ENCODE measurements at places on chromosomes 5 and 9. TPM values are rescaled to one million over a fixed set of nuclear protein-coding genes. Genes with fewer than 3 reads are reported as not detected.
A peak's percentile ranks its signal among the peaks of the same experiment; 100 is the strongest.

- no peak for DNase-seq
These were observed 97.8 kb downstream of the C9orf152 start for GRCh38 chr9:110110154-110110553.

GRCh38 chr5:165495829-165496380, 1990.5 kb downstream of the MAT2B start:
- peak; percentile 1 for DNase-seq

GRCh38 chr5:94072116-94072515, 330.7 kb upstream of the POU5F2 start:
- DNase-seq, result peak; percentile 12

DNA sequence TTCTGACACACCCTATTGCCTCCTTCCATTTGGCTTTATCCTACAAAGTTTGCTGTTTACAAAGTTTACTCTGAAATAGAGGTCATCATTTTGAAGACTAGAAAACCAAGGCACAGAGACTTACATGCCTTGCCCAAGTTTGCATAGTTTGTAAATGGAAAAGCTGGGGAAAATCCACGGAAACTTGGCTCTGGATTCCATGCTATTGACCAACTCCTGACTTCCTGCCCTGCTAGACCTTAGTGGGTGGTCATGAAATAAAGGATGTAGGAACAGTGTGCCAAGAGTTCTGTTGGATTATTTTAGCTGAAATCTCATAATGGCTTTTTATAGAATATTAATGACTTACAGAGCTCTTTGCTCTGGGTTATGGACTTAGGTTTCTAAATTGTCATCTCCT, 69.5 kb downstream of the GRIA1 start:
- no peak for DNase-seq

DNA sequence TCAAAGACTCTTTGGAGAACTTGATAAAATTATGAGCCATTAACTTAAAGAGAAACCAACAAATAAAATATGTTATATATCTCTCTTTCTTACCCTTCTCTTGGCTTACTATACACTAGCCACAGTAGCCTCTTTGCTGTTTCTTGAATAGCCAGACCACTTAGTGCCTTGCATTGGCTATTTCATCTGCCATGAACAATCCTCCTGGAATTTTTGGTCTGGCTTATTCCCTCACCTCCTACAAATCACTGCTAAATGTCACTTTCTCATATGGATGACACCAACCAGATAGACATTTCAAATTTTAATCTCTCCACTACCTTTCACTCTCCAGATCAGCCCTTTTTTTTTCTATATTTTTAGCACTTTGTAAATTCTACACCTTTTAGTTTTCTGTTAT, 1581.7 kb downstream of the EFNA5 start:
- DNase-seq, result no peak

DNA sequence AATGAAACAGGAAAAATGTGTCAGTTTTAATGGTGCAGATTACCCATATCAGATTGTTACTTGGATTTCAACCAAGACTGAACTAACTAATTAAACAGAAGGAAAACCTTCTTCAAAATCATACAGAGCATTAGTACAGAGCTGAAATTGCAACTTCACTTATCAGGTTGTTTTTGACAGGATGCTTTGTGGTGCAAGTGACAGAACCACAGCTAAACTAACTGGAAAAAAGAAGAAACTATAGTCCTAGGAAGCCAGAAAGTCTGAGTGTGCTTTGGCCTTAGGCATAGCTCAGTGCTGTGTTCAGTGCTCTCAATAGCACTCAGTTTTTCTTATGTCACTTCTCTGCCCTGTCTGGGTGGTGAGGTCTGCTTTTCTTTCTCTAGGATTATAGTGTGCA, 267.4 kb downstream of the CHSY3 start:
- DNase-seq, result no peak

- DNase-seq, result no peak
These were observed 49.2 kb downstream of the FAM240B start for GRCh38 chr9:38670542-38671371.

GRCh38 chr5:148583421-148583965, 70.8 kb downstream of the HTR4 start:
- DNase-seq, result peak; percentile 4

- peak; percentile 38 for DNase-seq
These were observed 433.4 kb upstream of the BRINP1 start for GRCh38 chr9:119802621-119803020.

DNA sequence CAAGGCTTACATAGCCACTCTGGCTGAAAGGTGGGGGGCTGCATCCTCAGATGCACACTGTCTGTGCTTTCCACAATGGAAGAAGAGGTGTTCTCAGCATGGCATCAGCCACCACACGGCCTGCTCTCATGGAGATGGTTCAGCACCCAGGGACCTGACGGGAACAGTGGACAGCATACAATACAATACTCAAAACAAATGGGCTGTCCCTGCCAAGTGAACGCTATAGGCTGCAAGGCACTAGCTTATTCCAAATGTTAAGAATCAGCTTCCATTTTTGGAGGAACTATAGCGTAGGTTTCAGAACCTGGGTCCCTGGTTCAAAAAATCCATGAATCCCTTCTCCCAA, 77.2 kb downstream of the ZNF608 start:
- DNase-seq, result no peak

- DNase-seq, result no peak
These were observed 175.7 kb downstream of the ARHGAP26 start for GRCh38 chr5:142945845-142946244.

GRCh38 chr5:43216941-43217340, 24.9 kb downstream of the NIM1K start:
- DNase-seq, result no peak

- no peak for DNase-seq
These were observed 122.5 kb upstream of the RASGRF2 start for GRCh38 chr5:80837679-80838078.

DNA sequence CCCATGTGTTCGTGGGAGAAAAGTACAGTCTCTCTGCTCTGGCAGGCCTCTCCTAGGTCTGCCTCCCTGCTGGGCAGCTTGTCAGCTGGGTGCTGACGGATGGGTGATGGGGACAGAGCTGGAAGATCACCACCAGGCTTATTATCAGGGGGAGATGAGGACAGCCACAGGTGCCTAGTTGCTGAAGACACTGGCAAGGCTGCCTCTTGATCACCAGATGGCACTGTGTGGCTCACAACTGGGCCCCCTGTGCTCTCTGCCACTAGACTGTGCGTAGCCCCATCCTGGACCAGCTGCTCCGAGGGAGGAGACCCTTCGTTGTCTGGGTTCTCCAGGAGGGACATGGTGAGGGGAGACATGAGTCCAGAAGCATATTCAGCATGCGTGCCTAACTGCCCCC, 73.0 kb downstream of the KIF24 start:
- DNase-seq, result no peak

GRCh38 chr5:5182508-5183188, 42.5 kb downstream of the ADAMTS16 start:
- DNase-seq, result no peak

- peak; percentile 48 for DNase-seq
These were observed 72.7 kb downstream of the ZFAND5 start for GRCh38 chr9:72292256-72292682.

DNA sequence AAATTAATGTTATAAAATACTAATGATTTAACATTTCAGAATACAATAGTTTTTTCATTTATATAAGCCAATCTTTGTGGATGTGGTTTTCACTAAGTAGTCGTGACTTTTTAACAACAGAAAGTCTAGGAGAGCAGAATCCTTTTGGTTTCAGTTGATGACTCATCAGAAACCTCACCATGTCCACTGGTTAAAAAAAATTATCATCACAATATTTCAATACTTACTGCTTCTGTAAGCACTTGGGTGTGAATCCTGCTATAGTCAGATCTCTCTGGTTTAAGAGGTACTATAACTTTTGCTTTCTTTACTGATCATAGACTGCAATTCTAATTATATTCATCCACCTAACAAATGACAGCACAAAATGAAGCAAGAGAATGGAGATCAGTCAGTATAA, 77.2 kb downstream of the MRPS30 start:
- peak; percentile 73 for DNase-seq

DNA sequence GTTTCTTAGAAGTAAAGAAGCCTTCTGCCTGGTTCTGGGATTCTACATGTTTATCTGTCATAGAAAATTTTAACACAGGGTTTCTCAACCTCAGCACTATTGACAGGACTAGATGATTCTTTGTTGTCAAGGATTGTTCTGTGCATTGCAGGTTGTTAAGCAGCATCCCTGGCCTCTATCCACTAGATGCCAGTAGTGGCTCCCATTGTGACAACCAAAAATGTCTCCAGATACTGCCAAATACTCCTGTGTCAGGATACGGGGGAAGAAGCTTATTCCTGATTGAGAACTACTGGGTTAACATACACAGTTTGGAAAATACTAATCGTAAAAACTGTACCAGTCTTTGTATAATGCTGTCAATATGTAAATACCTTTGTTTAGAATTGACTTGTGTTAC, 167.1 kb downstream of the NIPBL start:
- DNase-seq, result peak; percentile 13

DNA sequence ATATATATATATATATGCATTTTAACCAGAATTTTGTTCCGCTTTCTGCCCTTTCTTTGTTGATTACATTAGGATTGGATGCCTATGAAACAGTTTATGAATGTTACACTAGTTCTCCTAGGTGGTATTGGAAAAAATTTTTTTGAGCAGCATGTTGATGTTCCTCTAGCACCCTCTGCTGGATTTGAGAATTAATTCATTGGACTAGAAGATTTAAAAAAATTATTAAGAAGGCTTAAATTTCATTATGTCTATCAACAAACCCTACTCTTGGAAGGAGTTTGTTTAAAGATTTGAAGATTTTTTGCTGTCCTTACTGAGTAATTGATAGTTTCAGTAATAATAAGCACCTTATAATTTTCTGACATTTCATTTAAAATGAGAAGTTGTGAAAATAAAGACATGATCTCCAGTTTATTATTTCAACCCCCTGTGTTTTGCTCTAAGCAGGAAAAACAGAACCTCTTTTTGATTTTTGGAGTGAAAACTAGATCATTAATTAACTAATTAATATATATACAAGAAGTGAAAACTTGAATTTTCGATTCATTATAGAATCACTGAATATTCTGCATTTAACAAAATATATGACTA, 89.6 kb downstream of the CCDC171 start:
- peak; percentile 59 for DNase-seq

GRCh38 chr9:92550765-92551164, 15.0 kb upstream of the ECM2 start:
- no peak for DNase-seq

GRCh38 chr5:127562252-127562651, 44.8 kb downstream of the PRRC1 start:
- peak; percentile 26 for DNase-seq

- DNase-seq, result peak; percentile 34
These were observed 83.8 kb upstream of the FAM169A start for GRCh38 chr5:74949976-74950375.

DNA sequence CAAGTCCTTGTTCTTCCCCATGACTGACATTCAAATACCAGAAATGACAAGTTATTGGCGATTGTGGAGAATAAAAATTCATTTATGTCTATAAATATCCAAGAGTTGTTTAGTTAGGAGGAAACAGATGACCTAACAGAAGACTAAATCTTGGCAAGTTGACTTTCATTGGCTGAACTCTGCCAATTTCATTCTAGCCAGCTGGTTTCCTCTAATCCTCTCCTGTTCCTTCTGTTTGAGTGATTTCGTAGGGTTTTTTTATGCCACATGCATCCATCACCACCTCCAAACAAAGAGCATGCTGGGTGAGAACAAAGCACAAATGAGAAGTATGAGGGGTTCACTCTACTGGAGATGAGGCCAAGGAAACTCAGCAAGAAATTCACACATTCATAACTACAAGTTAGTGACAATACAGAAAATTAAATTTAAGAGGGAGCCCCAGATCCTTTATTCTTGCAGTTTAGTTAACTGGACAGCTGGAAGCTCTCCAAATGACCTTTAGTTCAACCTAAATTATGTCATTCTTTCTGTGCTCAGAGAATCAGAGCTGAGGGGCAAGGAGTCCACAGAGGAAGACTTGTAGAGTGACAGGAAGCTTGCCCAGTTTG, 932.0 kb downstream of the TLE4 start:
- peak; percentile 28 for DNase-seq

GRCh38 chr5:105849701-105850100, 1821.0 kb downstream of the EFNA5 start:
- no peak for DNase-seq

- DNase-seq, result no peak
These were observed 76.9 kb upstream of the EQTN start for GRCh38 chr9:27373851-27374250.

GRCh38 chr9:69001921-69002320, 12.0 kb downstream of the PRKACG start:
- DNase-seq, result no peak

GRCh38 chr9:129012893-129013448, 15.2 kb downstream of the SH3GLB2 start:
- no peak for DNase-seq

DNA sequence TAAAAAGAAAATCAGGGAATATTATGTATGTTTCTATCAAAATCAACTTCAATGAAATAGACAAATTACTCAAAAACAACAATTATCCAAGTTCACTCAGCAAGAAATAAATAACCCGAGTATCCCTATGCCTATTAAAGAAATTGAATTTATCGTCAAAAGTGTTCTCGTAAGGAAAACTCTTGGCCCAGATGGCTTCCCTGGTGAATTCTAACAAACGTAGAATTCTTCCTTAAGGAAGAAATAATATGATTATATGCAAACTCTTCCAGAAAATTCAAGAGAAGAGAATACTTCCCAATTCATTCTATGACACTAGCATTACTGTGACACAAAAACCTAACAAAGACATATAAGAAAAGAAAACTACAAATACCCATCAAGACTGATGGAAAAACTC, 29.7 kb downstream of the FAM78A start:
- DNase-seq, result no peak

DNA sequence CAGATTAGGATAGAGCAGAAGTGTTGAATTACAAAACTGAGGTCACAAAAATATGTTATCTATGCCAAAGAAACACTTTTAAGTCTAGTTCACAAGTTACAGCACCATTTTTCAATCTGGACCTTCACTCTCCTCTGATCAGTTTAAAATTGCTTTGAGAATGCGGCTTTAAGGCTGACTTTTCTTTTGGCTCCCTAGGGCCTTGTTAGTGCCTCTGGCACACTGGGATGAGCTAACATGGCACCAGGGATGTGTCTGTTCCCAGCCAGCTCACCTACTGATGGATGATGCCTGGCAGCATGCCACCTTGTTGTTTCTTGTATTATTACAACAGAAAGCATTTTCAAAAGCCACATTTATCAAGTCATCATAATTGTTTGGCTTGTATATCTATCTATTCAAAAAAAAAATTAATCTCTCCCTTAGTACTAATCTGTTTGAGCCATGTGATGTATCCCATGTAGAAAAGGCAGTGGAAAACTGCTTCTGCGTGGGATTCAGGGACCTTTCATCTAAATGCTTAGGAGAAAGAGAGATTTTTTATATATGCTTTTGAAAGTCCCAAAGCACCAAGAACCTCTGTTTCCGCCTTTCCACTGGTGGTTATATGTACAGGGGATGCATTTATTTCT, 46.6 kb downstream of the ADAMTSL1 start:
- DNase-seq, result no peak

TDRD7 gene
- 46.9 TPM for total RNA-seq

LRRC70 gene
- total RNA-seq, result not detected

PCDHB14 gene
- 0.44 TPM for total RNA-seq

IRX2 gene
- total RNA-seq, result not detected

SOWAHA gene
- total RNA-seq, result 0.10 TPM

PCDHGA10 gene
- 0.71 TPM for total RNA-seq

FBP2 gene
- total RNA-seq, result not detected

PFN3 gene
- not detected for total RNA-seq

EQTN gene
- total RNA-seq, result not detected

PCDHGA2 gene
- total RNA-seq, result 0.32 TPM

SLC36A3 gene
- total RNA-seq, result not detected

BNIP1 gene
- total RNA-seq, result 24.6 TPM

LVRN gene
- not detected for total RNA-seq
